AG09309 (cell line): ENCODE measurements at places on chromosomes 13 and 19.

GRCh38 chr13:48220981-48221685 lies 11.9 kb upstream of the ITM2B start:
- no peak for DNase-seq

GRCh38 chr19:49689133-49690078 lies at the start of gene ADM5:
Gene ADM5, plus strand, starts transcription at chr19:49689594. Its CDS starts 244 bp downstream, at chr19:49689838.
- no peak for DNase-seq

DNA sequence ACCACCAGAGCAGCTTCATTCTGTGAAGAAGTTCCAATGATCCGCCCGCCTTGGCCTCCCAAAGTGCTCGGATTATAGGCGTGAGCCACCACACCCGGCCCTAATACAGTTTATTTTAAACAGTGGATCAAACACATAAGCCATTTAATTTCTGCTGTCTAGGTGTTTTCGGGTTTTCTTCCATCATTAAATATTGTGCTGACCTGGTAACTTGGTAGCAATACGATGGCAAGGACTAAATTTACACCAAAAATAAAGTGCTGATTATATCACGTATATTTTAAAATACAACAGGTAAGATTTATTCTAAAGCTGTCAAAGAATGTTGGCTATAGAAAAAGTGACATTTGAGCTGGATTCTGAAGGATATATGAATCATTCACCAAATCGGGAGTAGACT lies 1.3 kb downstream of the MED4 start:
- no peak for DNase-seq

GRCh38 chr19:5048091-5048726 lies 79.3 kb downstream of the KDM4B start:
- DNase-seq = no peak

DNA sequence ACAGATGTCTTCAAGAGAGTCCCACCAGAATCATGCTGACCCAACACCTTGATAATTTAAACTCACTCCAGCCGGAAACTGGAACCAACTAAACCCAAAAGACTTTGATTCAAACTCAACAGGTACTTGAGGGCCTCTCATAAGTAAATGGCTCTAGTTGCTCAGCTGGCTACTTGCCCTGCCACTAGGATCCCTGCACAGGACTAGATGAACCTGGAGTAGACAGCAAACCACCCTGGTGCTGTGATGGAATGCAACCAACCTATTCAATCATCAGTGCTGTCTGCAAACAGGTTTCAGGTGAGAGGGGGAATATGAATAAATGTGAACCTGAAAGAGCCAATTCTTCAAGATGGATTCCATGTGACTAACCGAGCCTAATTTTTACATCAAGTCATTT lies 216.3 kb downstream of the KATNAL1 start:
- DNase-seq = no peak

DNA sequence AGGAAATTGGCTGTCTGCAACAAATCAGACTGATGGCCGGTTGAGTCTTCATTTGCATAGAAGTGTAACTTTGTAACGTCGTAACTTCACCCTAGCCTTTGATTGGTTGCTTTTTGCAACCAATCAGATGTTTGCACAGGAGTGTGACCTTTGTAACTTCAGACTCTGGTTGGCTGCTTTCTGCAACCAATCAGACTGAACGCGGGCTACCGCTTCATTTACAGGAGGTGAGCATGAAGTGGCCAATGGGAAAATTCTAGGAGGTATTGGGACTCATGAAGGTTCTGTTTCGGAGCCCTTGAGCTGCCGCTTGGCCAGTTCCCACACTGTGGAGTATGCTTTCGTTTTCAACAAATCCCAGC lies 441 bp upstream of the ZNF559 start:
- peak; percentile 51 for DNase-seq

- DNase-seq = peak; percentile 92
These were observed 114.0 kb downstream of the UQCRFS1 start for GRCh38 chr19:29098863-29099481.

GRCh38 chr13:100280681-100281080 lies 191.8 kb downstream of the PCCA start:
- no peak for DNase-seq

- no peak for DNase-seq
These were observed at the start of gene PPP1R13L for GRCh38 chr19:45404557-45405434. Gene PPP1R13L, minus strand, starts transcription at chr19:45405069. Its CDS starts 6,751 bp downstream, at chr19:45398318.

DNA sequence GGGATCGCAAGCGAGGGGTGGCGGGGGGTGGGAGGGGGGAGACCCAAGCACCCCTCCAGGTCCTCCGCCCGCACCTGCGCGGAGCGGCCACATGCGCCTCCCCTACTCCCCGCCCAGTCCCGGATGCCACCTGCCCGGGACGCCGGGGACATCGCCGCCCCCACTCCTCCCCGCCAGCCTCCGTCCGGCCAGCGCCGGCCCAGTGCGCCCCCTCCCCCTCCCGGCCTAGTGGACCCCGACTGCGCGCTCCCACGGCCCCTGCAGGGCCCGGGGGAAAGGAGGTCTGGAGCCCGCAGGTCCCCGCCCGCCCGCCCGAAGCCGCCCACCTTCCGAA lies 263 bp downstream of the RHPN2 start:
- no peak for DNase-seq

GRCh38 chr13:114173745-114174144 lies 5.3 kb upstream of the CFAP97D2 start:
- no peak for DNase-seq

GRCh38 chr19:18046059-18046718 lies 38.2 kb downstream of the ARRDC2 start:
- peak; percentile 41 for DNase-seq

- DNase-seq = no peak
These were observed 27.5 kb upstream of the KIR3DL3 start for GRCh38 chr19:54696766-54697165.

GRCh38 chr19:19471682-19472081 lies 43.7 kb downstream of the TSSK6 start:
- no peak for DNase-seq

DNA sequence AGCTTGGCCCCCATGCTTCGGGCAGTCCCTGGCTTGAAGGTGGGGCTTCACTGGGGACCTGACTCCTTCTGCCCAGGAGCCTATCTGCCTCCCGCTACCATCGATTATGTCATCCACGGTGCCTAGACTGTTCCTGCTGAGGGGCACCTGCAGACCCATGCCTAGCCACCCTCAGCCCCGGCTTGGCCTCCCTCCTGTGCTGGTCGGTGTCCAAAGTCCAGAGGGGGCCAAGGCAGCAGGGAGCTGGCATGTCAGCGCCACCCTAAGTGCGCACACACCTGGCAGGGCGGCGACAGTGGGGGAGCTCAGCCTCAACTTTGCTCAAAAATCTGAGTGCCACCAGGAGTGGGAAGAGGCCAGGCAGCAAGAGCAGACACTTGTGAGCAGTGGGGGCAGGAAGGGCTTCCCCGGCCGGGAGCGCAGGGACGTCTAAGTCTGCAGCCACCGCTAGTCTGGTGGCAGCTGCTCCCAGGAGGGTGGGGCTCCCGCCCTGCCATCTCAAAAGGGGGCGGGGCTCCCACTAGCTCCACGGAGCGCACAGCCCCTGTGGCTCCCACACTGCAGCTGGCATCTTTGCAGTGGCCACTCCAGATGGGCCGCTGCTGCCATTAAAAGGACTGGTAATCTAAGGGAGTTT lies 13.5 kb upstream of the URAD start:
- no peak for DNase-seq

DNA sequence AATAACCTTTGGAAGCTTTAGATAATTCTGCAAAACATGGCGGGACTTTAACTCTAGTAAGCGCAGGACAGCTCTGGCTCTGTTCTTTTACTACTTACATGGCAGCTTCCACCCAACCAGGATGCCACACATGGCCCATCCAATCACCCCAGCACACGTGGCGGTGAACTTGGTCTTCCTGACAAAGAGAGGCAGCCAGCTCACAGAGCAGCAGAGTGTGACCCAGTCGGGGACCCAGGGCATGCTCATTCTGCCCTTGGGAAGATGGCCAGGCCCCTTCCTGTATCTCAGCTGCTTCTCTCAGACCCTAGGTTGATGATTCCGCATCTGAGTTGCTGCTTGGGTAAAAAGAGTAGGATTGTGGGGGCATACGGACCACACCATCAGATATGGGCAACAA lies 172.1 kb downstream of the USP12 start:
- no peak for DNase-seq

DNA sequence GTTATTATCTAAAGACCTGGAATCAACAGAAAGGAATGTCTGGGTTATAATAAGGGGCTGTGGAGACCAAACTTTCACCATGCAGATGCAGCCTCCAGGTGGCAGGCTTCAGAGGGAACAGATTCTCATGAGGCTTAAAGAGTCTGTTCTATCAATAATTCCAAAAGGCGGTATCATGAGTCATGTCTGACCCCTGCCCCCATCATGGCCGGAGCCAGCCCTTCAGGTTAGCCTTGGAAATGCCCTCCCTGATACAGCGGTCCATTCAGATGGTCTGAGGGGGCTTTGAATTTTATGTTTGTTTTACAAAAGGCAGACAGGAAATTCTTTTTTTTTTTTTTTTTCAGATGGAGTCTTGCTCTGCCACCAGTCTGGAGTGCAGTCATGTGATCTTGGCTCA lies 21.7 kb upstream of the LAMP1 start:
- peak; percentile 17 for DNase-seq

DNA sequence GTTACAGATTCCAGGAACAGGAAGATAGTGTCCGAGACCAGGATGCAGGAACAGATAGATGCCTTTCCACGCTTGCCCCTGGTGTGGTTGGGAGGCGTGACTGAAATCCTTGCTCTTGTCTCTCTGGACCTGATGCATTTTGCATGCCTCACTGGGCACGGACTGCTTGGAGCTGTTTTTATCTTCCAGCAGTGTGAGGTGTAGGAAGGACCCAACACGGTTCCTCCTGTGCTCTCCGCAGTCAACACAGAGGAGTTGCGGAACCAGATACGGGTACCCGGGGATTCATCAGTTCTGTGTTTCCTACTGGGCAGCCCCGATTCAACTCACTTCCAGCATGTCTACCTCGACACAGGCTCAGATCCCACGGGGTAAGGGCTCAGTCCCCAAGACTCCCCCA lies 6.5 kb downstream of the DOT1L start:
- no peak for DNase-seq

GRCh38 chr19:46896076-46896794 lies 35.4 kb downstream of the ARHGAP35 start:
- DNase-seq = no peak
